ENCODE measurements at places on chromosomes 5 and 9.

GRCh38 chr9:13113751-13114150 is 165.7 kb downstream of the MPDZ start:
- DNase-seq, result no peak

GRCh38 chr5:102731693-102732092 is 23.4 kb upstream of the PAM start:
- no peak for DNase-seq

DNA sequence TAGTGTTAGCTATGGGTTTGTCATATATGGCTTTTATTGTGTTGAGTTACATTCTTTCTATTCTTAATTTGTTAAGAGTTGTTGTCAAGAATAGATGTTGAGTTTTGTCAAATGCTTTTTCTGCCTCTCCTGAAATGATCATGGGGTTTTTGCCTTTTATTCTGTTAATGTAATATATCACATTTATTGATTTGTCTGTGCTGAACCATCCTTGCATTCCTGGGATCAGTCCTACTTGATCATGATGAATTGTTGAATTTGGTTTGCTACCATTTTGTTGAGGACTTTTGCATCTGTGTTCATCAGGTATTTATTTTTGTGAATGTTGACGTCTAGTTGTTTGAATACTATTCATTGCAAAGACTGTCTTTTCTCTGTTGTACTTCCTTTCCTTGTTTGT is 23.9 kb downstream of the RIC1 start:
- no peak for DNase-seq

DNA sequence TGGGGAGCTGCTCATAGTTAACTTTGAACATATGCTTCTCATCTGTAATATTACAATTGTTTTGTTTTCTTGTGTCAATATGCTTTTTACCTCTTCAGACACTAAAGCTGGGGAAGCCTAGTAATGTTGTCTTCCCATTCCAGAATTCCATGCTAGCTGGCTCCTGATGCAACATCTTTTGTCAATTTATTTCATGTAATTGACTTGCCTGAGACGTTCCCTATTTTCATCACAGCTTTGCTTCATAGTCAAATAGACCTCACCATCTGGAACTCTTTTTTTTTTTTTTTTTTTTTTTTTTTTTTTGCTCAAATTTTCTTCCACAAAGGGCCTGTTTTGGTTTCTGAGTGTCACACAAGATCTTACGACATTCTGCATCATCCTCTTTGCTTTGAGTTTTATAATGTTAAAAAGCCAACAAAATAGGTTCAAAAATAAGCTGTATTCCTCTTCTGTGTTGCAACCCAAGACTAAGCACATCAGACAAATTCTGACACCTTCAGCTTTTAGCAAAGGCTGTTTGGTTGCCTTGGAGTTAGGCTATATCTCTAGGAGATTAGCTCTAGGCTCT is 235.2 kb downstream of the NR3C1 start:
- DNase-seq, result peak; percentile 24

DNA sequence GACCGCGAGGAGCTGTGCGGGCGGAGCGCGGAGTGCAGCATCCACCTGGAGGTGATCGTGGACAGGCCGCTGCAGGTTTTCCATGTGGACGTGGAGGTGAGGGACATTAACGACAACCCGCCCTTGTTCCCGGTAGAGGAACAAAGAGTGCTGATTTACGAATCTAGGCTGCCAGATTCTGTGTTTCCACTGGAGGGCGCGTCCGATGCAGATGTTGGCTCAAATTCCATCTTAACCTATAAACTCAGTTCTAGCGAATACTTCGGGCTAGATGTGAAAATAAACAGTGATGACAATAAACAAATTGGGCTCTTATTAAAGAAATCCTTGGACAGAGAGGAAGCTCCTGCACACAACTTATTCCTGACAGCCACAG is 590 bp downstream of the PCDHA6 start:
- no peak for DNase-seq

DNA sequence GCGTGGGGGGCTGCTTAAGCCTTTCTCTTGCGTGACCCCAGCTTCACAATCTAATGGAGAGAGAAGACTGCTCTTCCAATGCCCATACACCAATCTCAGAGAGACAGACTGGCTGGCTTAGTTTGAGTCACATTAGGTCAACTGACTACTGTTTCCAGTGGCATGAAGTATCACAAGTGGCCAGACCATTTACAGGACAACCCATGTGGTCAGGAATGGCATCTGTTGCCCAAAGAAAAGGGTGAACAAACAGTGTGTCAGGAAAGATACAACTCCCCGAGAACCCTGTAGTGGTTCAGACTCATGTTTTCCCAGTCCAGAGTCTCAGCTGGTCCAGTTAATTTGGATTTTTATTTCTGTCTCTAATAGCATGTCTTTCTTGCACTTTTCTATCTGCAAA is 177.4 kb upstream of the IL12B start:
- no peak for DNase-seq

DNA sequence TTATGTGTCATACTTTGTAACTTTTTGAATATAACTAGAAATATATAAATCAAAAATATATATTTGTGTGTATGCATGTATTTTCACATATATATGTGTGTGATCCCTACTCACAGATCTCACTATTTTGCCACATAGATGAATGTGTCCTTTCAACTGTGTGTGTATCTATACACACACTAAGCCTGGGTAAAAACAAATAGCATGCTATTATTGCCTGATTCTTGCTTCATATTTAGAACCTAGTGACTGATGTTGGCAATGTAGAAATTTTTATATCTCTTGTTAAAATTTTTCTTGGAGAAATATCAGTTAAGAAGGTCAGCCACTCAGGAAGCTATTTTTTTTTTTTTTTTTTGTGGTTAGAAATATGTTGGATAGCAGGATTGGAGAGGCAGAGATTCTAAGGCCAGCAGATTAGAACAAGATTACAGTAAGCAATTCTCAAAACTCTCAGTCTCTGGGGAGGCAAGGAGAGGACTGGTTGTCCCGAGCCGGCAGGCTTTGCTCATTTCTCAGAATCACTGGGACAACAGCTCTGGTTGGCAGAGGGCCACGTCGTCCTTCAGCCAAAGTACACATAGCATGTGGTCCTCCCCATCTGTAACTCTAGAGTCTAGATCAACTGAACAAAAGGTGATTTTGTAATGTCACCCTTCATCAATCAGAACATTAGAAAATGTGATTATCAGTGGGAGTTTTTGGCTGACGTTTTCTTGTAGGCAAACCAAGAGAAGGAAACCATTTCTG is 19.7 kb downstream of the C6 start:
- DNase-seq, result no peak

- no peak for DNase-seq
These were observed 449.5 kb upstream of the TRPC7 start for GRCh38 chr5:136814619-136815378.

GRCh38 chr9:83544002-83544698 is 5.9 kb upstream of the FRMD3 start:
- DNase-seq, result no peak
